ENCODE measurements at places on chromosomes 4 and X. TPM values are rescaled to one million over a fixed set of nuclear protein-coding genes. Genes with fewer than 3 reads are reported as not detected.

The HPSE gene
- total RNA-seq = 9.1 TPM

The COX7B2 gene
- total RNA-seq = not detected

The ANXA3 gene
- not detected for total RNA-seq

The CYSLTR1 gene
- 7.2 TPM for total RNA-seq

The SERPINA7 gene
- not detected for total RNA-seq

The FGFBP2 gene
- total RNA-seq = 0.39 TPM

The CFP gene
- total RNA-seq = 13.9 TPM

The ABHD18 gene
- 22.7 TPM for total RNA-seq

The PDE5A gene
- total RNA-seq = 4.9 TPM

The NLGN4X gene
- not detected for total RNA-seq

The GLRA2 gene
- total RNA-seq = not detected

The TMSB15A gene
- total RNA-seq = not detected

The ADGRG4 gene
- not detected for total RNA-seq

The ABLIM2 gene
- total RNA-seq = 2.0 TPM

The MAP9 gene
- total RNA-seq = 2.9 TPM

The FGFRL1 gene
- 14.3 TPM for total RNA-seq

The ATP1B4 gene
- total RNA-seq = not detected

The JADE1 gene
- 50.8 TPM for total RNA-seq

The ZNF718 gene
- total RNA-seq = 5.5 TPM

The PAGE4 gene
- total RNA-seq = not detected

The TIGD2 gene
- total RNA-seq = 4.0 TPM

The DDX53 gene
- total RNA-seq = not detected

The UCP1 gene
- not detected for total RNA-seq

The JADE3 gene
- 0.44 TPM for total RNA-seq

The PNMA6F gene
- total RNA-seq = not detected

The GAGE12E gene
- total RNA-seq = not detected

The IL1RAPL1 gene
- not detected for total RNA-seq

The STX18 gene
- 20.2 TPM for total RNA-seq

The GSPT2 gene
- 5.4 TPM for total RNA-seq

The PABPC1L2B gene
- not detected for total RNA-seq

The VSIG1 gene
- total RNA-seq = 31.8 TPM

The VCX3A gene
- not detected for total RNA-seq

The ERCC6L gene
- total RNA-seq = 0.64 TPM

The CLCN5 gene
- total RNA-seq = 1.3 TPM

The MAGEC3 gene
- not detected for total RNA-seq

The TCEAL5 gene
- total RNA-seq = not detected

The ADRA2C gene
- total RNA-seq = not detected

The CSAG1 gene
- total RNA-seq = not detected

The IRS4 gene
- not detected for total RNA-seq

Data from CD4-positive, CD25-positive, alpha-beta regulatory T cell (primary cell).